ENCODE measurements at places on chromosomes 12 and 14.

- DNase-seq: no peak
Measured at GRCh38 chr12:112226768-112227167, 101.4 kb downstream of the TRAFD1 start.

DNA sequence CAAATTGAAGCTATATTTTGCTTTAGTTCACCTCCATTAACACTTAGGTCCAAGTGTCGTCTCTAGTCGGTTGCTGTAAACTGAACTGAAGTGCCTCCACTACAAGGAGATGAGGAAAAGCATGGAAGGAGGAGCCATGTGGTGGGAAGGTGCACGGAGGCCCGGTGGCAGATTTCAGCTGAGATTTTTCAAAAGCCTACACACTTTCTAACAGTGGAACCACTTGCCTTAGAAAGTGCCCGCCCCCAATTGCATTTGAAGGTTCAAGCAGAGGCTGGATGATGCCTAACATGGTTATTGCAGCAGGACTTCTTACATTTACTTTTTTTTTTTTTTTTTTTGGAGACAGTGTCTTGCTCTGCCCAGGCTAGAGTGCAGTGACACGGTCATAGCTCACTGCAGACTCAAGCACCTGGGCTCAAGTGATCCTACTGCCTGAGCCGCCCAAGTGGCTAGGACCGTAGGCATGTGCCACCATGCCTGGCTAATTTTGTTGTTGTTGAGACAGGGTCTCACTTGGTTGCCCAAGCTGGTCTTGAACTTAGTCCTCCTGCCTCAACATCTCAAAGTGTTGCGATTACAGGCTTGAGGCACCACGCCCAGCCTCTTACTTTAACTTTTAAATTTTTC is 27.6 kb downstream of the EML1 start:
- no peak for DNase-seq

- no peak for DNase-seq
Measured at GRCh38 chr12:19120795-19121194, 8.7 kb upstream of the PLEKHA5 start.

- DNase-seq: peak; percentile 39
Measured at GRCh38 chr12:94674835-94675234, 24.5 kb upstream of the TMCC3 start.

DNA sequence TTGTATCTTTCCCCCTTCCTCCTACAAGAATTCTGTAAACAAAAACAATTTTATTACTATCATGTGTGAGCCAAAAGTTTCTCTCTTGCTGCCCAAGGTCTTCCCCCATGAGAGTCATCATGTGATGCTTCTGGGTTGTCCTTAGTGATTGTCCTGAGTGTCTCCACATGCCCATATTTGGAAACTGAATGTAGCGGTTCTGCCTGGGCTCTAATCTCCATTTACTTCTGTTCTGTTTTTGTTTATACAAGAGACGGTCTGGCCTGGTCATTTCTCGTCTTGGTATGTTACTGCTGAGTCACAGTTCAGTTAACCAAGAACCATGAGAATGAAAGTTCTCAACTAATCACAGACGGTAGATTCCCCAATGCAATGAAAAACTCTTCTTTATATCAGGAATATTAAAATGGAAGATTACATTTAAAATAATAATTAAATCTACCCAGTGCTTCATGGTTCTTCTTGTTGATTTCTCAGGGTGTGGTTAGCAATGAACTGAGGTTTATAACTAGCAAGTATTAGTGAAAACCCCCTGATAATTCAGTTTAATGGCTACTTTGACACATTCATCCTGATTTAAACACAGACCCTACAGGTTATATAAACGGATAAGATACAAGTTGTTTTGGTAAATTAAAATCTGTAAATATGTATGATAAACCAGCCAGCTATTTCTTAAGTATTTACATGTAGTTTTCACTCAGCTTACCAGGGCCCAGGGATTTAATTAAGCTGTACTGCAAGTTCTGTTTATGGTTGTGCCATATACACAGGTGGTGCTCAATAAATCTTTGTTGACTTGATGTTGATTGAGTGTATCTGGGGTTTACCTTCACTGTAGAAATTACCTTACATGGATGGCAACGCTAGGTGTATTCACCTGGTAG is 81.1 kb downstream of the PELI2 start:
- peak; percentile 43 for DNase-seq

GRCh38 chr12:111488271-111488670 is 82.5 kb downstream of the SH2B3 start:
- no peak for DNase-seq

- DNase-seq: peak; percentile 47
Measured at GRCh38 chr12:102169922-102170621, 27.6 kb downstream of the PMCH start.

DNA sequence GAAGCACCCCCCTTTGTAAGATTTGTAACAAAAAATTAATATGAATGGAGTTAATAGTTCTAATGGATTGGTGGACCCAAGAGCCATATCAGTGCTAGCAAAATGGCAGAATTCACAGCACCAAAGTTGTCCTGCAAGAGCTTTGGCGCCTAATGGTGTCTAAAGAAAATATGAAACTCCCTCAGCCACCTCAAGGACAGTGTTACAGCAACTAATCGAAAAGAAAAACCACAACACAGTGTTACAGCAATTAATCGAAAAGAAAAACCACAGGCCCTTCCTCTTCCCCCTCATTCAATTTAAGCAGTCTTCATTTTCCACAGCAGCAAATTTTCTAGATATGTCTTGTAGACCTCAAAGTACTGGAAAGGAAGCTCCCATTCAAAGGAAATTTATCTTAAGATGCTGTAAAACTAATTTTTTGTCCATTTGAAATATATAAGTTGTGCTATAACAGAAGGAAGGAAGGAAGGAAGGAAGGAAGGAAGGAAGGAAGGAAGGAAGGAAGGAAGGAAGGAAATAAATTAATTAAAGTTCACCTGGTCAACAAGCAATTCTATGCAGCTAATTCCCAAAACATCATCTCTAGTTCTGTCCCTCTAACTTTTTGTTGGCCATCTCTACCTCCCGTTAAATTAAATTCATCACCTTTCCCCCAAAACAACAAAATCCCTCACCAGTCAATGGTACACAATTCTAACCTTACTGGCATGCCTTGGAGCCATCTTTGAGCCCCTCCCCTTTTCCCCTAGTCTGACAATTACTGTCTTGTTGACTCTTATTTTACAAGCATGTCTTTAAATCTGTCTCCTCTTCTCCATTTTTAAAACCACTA is 17.4 kb downstream of the LRP6 start:
- DNase-seq: no peak

DNA sequence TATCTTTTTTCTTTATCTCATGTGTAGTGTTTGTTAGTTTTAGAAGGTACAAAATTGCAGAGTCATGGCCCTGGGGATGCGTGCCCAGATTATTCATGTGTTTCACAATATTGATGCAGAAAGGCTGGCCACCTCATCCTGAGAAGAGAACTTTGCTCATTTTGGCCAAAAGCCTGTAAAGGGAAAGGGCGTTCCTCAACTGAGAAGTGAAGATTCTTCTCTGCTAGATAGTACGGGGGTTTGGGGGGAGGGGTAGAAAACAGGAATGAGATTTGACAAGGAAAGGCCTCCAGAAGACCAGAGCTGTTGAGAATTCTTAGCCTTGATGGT is 1.7 kb downstream of the MGST1 start:
- DNase-seq: peak; percentile 15

DNA sequence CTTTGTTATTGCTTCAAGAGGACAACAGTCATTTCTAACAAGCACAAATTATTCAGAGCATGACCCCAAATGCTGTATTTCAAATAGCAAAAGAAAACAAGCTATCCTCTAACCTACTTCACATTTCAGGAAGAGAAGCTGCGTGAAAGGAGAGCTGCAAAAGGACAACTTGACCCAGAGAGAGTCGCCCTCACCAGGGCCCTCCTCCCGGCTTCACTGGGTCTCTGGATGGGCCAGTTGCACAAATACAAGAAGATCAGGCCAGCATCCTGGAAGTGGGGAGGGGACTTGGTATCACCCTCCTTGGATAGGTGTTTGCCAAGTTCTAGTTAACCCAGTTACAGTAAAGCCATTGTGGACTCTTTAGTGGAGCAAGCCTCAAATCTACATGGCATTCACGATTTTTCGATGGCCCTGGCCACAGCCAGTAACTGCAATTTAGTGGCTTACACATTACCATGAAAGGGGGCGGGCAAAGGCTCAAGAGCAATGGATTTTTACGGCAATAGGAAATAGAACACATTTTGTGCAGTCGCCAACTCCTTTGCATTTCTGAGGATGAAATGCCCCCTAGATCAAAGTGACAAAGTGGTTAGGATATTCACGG is 166.9 kb upstream of the DIO2 start:
- DNase-seq: no peak

DNA sequence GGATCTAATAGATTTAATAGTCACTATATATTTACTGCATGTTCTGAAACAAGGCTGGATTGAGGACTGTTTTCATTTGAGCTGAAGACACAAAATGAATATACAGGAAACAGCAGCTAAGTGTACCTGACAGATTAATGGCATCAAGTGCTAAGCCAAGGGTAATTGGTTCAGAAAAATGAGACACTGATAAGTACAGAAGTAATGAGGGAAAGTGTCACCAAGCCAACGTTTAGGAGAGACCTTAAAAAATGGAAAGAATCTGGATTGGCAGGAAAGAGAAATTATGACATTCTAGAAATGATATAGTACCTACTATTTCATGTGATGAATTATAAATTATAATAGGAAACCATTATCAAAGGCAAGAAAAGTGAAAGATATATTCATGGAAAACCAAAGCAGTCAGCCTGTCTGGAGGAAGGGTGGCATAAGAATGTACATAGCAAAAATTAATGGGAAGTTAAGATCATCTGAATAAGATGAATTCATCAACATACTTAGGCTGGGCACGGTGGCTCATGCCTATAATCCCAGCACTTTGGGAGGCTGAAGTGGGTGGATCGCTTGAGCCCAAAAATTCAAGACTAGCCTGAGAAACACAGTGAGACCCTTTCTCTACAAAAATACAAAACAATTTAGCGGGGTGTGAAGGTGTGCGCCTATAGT is 21.0 kb upstream of the DUSP16 start:
- DNase-seq: no peak

DNA sequence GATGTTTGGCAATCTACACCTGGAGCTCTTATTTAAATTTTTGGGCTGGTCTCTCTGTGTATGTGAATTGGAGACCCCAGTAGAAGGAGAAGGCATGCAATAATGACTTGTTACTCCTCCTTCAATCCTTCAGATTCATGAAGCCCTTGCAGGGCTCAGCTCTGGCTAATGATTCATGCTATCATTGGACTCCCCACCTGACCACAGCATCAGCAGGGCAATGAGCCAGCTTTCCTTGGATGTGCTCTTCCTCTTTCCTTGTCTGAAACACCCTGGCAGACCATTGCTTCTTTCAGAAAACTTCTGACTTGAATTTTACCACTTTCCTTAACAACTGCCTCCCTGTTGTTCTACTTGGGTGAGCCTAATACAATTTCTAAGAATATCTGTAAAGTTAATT is 1019.2 kb downstream of the AACS start:
- DNase-seq: no peak

- no peak for DNase-seq
Measured at GRCh38 chr14:52080808-52081755, 12.2 kb upstream of the NID2 start.

DNA sequence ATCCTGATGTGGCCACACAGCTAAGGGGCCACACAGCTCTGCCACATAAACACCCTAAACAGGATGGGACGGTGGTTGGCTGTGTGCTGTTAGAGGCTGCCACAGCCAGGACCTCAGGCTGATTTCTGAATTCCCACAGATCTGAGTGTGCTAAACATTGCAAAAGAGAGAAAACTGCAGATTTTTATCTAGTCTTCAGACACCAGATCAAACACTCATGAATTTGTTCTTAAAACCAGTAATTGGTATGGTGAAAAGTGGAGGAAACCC is 190.7 kb downstream of the MON2 start:
- no peak for DNase-seq

DNA sequence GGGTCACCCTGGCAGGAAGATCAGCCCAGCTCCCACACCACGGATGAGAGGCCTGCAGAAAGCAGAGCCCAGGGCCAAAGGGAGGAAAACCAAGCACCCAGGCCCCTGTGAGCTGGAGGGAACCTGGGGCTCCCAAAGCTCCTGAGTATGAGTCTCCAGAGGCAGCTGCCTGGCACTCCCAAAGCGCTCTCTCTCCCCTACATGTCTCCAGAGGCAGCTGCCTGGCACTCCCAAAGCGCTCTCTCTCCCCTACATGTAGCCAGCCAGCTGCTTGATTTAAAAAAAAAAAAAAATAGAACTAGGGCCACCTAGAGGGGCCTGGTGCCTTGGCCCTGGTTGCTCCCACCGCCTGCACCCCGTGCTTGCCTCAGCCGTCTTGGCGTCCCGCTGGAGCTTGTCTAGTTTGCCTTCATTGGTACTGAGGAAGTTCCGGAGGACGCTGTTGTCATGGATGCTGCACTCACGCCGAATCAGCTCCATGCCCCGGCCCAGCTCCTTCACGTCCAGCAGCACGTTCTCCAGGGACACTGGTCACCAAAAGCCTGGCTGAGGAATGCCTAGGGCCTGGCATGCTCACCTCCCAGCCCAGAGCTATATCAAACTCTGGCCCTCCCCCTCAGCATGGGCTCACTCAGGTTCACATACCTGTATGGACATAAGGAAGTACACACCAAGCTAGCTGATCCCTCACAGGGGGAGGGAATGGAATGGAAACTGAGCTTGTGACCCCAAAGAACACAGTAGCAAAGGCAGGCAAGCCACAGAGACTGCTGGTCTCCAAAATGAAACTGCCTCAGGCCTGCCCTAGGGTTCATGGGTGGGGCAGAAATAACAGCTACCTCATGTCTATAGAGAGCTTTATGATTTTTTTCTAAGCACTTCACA is 24.7 kb downstream of the PRPF40B start:
- no peak for DNase-seq

DNA sequence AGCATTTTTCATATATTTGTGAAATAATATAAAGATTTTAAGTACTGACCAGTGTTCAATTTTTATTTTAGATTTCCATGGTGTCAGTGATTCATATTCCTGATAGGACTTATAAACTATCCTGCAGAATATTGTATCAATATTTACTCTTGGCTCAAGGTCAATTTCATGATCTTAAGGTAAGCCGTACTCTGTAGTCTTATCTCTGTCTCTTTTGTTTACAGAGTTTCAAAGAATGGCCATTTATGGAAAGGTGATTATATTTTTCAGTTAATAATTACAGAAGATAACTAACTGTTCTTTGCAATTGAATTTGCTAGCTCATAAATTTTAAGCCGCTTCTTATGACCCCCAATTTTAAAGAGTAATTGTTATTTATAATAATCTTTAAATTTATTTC is 27.9 kb downstream of the CGRRF1 start:
- no peak for DNase-seq

- no peak for DNase-seq
Measured at GRCh38 chr14:77144412-77145115, 3.0 kb upstream of the ZDHHC22 start.

- DNase-seq: no peak
Measured at GRCh38 chr12:108495823-108496579, 19.1 kb upstream of the FICD start.

DNA sequence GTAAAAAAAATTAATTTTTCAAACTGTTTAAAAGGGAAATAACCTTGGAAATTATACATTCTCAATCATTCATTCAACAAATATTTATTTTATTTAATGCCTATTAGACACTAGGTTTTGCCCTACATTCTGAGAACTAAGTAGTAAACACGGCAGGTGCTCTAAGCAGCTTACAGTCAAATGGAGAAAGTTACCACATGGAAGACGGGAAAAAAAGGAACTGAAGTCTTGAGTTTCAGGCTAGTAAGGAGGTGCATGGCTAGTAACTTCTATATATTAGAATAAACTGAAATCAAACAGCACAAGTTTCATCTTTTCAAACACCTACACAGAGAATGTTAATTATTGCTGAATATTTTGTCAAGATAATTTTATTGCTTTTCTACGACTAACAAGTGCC is 52.9 kb downstream of the C12orf42 start:
- DNase-seq: peak; percentile 55

GRCh38 chr14:99809360-99809759 is 16.1 kb downstream of the EML1 start:
- peak; percentile 63 for DNase-seq
